ENCODE measurements at places on chromosomes 7 and 10.

GRCh38 chr7:120915314-120916105, 35.1 kb upstream of the ING3 start:
- DNase-seq: no peak

GRCh38 chr7:7957513-7957912, 11.1 kb upstream of the GLCCI1 start:
- no peak for DNase-seq

DNA sequence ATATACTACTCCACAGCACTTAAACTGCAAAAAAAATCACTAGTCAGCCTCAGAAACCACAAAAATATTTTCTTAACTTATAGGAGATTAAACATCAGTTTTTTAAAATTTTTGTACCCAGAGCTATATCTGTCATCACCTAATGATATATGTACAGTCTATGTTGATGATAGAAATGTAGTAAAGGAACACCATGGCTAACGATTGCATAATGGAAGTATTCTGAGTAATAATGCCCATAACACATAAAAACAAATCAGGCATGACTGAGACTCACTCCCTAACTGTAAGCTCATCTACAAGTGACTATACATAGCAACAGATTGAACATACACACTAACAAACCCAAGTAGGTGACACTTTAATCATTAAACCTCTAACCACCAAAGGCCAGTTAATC, 51.3 kb downstream of the TSPAN12 start:
- DNase-seq: no peak

- no peak for DNase-seq
Measured at GRCh38 chr7:13067036-13067435, 379.6 kb downstream of the ARL4A start.

GRCh38 chr7:117269886-117270285, 53.0 kb downstream of the WNT2 start:
- no peak for DNase-seq

- DNase-seq: no peak
Measured at GRCh38 chr10:110340122-110340521, 35.4 kb upstream of the SMNDC1 start.

DNA sequence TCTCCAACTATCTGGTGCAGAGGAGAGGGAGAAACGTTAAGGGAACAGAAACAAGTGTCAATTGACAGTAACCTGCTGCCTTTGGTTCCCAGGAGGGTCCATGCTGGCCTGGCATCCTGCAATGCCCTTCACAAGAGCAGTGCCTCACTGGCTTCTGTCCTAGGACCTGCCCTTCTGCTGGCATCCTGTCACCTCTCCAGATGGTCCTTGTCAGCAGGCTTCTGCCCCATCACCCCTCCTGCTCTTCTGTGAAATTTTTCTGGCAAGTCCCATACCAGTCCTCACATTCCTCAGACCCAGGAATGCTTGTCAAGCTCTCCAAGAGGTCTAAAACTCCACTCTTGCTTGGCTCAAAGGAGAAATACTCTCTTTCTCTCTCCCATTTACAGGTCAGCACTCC, 34.2 kb downstream of the C10orf67 start:
- no peak for DNase-seq

- no peak for DNase-seq
Measured at GRCh38 chr7:73382934-73383503, 50.6 kb upstream of the FZD9 start.

DNA sequence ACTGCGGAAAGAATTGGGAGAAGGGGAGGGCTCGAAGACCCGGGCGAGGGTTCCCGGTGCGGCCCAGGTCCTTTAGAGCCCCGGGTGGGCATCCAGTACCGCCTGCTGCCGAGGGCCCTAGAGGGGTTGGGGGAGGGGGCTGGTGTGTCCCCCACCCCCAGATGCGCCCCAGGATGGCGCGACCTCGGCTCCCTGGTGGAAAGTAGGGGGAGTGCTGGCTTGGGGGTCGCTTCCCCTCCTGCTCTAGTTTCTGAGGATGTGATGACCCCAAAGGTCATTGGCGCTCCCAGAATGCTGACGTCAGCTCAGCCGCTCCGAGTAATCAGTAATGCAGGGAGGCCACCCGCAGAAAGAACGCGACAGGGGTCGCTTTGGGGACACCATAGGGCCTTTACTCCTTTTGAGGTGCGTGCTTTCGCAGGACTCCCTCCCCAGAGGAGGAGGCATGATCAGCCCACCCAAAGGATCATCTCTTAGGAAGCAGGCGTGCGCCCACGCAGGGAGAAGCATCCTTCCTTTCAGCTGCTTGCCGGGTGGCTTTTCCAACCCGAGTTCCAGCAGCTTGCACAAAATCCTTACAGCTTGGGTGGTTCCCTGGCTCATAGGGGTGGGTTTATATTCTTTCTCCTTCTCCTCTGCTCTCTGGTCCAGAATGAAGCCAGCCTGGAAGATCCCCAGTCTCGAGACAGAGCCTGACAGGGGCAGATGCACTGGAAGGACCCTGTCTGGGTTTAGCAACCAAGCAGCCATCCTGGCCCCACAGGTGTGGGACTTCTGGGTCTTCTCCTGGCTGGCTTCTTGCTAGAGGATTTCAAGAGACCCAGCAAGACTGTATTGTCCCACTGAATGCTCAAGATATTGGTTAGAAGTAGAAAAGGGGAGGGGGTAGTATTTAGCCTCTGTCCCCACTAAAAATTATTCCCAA, 1.3 kb upstream of the PRKAG2 start:
- no peak for DNase-seq

DNA sequence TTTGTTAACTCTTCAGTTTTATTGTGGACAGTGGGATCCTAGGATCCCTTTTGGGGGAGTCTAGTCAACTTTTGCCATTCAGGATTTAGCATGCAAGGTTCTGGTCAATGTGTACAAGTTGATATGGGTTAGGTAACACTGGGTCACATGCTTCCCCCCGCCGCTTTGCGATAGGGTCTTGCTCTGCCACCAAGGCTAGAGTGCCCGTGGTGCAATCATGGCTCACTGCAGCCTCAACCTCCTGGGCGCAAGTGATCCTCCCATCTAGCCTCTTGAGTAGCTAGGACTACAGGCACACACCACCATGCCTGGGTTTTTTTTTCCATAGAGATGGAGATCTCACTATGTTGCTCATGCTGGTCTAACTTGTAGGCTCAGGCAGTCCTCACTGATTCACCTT, 3.2 kb upstream of the CSGALNACT2 start:
- DNase-seq: no peak
